ENCODE measurements at places on chromosomes 11 and 22. TPM values are rescaled to one million over a fixed set of nuclear protein-coding genes. Genes with fewer than 3 reads are reported as not detected.

The CHRM1 gene
- not detected for polyA plus RNA-seq

The SCGB2A2 gene
- polyA plus RNA-seq: not detected

The KLHDC7B gene
- polyA plus RNA-seq: 0.16 TPM

The UPK2 gene
- polyA plus RNA-seq: not detected

DNA sequence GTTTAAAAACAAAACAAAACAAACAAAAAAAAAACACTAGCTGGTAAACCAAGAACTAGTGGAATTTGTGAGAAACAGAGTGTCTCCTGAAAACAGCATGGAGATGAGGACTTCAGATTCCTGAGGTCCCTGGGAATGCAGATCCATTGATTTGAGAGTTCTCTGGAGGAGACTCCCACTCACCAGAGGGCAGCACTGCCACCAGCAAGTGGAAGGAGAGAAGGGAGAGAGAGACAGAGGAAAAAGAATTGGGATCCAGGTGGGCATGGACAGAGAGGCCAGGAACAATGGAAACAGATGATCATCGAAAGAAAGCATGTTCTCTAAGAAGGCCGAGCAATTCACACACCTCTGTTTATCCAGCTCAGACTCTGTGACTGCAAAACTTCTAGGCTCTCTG, 31.8 kb downstream of the ETS1 start:
- no peak overlapping the region for H3K4me3 ChIP-seq
- no peak for DNase-seq
- no peaks in the 10 kb centered on the region for H3K4me1 ChIP-seq
- no peaks in the 10 kb centered on the region for H3K27me3 ChIP-seq
- no peaks in the 10 kb centered on the region for H3K36me3 ChIP-seq

The OR8J1 gene
- not detected for polyA plus RNA-seq

The LUZP2 gene
- not detected for polyA plus RNA-seq

The BTBD18 gene
- not detected for polyA plus RNA-seq

The MMP13 gene
- not detected for polyA plus RNA-seq

The APOL4 gene
- 0.59 TPM for polyA plus RNA-seq

The SLC22A25 gene
- 13.3 TPM for polyA plus RNA-seq

DNA sequence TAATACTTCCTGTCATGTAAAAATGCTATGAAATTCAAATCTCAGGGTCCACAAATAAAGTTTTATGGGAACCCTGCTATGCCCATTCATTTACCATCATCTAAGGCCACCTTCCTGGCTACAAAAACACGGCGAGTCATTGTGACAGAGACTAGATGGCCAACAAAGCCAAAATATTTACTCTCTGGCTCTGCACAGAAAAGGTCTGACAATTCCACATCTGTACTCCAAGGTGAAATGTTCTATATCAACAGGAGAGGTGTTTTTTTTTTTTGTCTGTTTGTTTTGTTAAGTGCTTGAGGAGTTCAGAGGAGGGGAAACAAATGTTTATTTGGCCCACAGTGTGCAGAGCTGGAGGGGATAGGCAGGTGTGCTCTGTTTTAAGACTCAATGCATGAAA, 18.6 kb upstream of the TMA7B start:
- no peak for DNase-seq
- H3K27me3 ChIP-seq: peaks cover 2% of the 10 kb centered on the region

DNA sequence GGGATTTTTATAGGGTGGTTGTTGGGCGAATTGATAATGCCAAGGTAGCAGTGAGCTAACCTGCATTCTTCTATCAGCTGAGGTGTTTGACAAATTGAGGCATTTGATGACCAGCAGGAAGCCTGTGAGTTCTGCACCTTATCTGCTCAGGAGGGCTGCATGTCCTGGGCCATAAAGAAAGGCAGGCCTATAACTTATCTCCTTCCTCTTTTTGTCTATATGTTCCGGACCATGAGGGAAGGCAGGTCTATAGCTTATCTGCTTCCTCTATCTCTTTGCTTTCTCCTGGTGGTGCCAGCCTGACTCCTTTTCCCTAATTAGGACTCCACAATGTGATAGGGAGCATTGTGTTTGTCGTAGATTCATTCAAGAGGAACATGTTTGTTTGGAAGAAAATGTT, 8.6 kb upstream of the JAM3 start:
- H3K27ac ChIP-seq: no peak overlapping the region
- H3K36me3 ChIP-seq: no peaks in the 10 kb centered on the region
- no peak overlapping the region for H3K4me3 ChIP-seq
- no peak for DNase-seq
- H3K27me3 ChIP-seq: no peaks in the 10 kb centered on the region
- H3K4me1 ChIP-seq: no peaks in the 10 kb centered on the region

- no peak overlapping the region for H3K27ac ChIP-seq
- no peak for DNase-seq
- H3K4me3 ChIP-seq: no peak overlapping the region
- H3K4me1 ChIP-seq: no peaks in the 10 kb centered on the region
Measured at GRCh38 chr22:45731798-45732495, 60.3 kb downstream of the ATXN10 start.

Data from liver (tissue), 10 donors.